ENCODE measurements at places on chromosomes 12 and 14.

GRCh38 chr12:2265461-2266167 lies 212.8 kb downstream of the CACNA1C start:
- DNase-seq: no peak

GRCh38 chr14:58299401-58300330 lies 1.3 kb downstream of the ARID4A start:
- DNase-seq: peak; percentile 15

GRCh38 chr14:75363570-75364227 lies 64.1 kb upstream of the JDP2 start:
- DNase-seq: no peak

- no peak for DNase-seq
Measured at GRCh38 chr14:50407111-50407812, 10.6 kb upstream of the CDKL1 start.

DNA sequence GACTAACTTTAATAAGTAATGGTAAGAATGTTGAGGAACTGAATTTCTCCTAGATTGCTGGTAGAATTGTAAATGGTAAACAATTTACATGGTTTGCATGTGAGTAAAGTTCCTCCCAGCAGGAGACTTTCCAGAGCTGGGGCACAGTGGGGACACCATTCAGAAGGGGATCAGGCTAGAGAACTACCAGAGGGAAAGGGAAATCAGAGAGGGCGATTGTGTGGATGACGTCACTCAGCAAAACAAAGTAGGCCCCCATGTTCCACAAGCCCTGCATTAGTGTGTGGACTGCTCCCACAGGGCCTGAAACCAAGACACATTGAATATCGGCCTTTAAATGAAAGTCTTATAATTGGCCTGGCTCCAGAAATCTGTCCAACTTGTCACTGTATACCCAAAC lies 9.5 kb downstream of the RNASE11 start:
- DNase-seq: no peak

DNA sequence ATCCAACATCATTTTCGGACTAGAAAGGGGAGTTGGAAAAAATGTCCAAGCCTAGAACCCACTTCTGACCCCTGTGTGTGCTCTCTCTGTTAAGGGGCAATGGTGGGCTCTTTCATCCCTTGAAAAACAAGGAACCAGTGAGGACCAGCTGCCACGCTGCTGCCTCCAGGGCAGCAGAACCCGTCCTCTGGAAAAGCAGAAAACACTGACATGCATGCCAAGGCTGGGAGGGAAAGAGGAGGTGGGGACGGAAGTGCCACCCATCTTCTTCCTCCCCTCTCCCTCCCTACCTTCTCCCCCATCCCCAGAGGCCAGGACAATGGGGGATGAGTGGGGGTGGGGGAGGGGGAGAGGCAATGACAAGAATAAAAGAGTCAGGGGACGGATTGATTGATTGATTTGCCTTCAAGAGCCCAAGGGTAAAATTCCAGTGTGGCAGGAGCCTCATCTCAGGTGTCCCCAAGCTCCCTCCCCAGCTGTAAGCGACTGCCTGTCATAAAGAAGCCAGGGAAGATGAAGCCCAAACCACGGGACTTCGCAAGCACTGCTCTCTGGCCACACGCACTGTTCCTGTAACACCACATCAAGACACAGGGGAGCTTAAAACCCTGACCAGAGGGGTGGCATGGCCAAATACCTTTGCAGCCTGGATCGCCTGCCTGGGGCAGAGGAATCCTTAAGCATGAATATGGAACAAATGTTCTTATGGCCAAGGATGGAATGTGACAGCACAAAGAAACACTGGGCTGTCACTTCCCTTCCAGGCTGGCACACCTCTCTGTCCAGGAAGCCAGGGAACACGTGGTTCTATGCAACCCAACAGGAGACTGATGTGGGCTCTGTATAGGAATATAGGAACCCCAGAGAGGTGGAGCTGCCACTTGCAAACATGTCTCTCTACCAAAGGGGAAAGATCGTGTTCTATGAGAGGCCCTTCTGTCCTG lies 38.9 kb upstream of the BDKRB2 start:
- DNase-seq: no peak

- peak; percentile 92 for DNase-seq
Measured at GRCh38 chr12:68807576-68808387, at the start of gene MDM2. Gene MDM2, plus strand, starts transcription at chr12:68808177. Its CDS starts 301 bp downstream, at chr12:68808478.

DNA sequence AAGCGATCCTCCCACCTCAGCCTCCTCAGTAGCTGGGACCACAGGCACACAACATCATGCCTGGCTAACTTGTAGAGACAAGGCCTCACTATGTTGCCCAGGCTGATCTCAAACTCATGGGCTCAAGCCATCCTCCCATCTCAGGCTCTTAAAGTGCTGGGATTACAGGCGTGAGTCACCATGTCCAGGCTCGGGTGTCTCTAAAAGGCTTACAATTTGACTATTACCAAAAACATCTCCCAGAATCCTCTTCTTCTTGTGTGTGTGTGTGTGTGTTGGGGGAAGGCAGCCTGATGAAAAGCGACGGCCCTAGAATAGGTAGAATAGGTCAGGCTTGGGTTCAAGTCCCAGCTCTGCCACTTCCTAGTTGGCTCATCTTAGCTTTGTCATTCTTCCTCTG lies 16.8 kb downstream of the MSI1 start:
- no peak for DNase-seq

DNA sequence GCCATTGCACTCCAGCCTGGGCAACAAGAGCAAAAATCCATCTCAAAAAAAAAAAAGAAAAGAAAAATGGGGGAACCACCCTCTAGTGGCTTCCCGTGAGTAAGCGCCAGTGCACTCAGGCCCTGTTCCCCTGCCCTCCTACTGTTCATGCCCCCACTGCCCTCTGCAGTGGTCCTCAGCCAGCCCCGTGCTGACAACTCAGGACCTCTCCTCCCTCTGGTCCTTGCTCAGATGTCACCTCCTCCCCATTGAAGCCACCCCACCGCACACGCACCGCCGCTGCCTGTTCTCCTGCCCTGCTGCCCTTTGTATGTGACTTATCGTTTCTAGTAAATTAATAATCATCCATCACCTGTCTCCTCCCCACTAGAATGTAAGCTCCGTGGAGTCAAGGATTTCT lies 58.8 kb upstream of the DYNC1H1 start:
- DNase-seq: no peak

- DNase-seq: no peak
Measured at GRCh38 chr12:73514672-73515071, 1023.0 kb upstream of the ATXN7L3B start.

DNA sequence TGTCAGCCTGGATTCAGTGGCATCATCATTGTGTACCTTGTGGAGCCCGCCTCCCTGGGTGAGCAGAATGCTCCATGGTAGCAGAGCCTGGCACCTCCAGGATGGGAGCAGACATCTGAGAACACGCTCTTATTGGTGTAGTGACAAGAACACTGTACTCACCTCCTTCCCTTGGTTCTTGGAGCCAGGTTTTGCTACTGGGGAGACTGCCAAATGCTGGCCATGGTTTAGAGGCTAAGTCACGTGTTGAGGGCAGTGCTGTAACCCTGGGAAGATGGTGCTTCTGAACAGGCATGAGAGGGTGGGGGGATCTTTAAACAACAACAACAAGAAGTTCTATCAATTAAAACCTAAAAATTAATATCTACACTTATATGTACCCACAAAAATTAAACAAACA lies 47.6 kb upstream of the ASPG start:
- DNase-seq: no peak

- peak; percentile 34 for DNase-seq
Measured at GRCh38 chr14:52011523-52011922, 22.2 kb downstream of the RTRAF start.

- no peak for DNase-seq
Measured at GRCh38 chr12:78018171-78018910, 187.6 kb downstream of the NAV3 start.

GRCh38 chr12:120019938-120020337 lies 30.9 kb downstream of the BICDL1 start:
- no peak for DNase-seq

GRCh38 chr12:68037616-68038255 lies 48.5 kb downstream of the IFNG-AS1 start:
- DNase-seq: peak; percentile 14

GRCh38 chr12:52189376-52190174 lies 2.2 kb downstream of the KRT80 start:
- no peak for DNase-seq

DNA sequence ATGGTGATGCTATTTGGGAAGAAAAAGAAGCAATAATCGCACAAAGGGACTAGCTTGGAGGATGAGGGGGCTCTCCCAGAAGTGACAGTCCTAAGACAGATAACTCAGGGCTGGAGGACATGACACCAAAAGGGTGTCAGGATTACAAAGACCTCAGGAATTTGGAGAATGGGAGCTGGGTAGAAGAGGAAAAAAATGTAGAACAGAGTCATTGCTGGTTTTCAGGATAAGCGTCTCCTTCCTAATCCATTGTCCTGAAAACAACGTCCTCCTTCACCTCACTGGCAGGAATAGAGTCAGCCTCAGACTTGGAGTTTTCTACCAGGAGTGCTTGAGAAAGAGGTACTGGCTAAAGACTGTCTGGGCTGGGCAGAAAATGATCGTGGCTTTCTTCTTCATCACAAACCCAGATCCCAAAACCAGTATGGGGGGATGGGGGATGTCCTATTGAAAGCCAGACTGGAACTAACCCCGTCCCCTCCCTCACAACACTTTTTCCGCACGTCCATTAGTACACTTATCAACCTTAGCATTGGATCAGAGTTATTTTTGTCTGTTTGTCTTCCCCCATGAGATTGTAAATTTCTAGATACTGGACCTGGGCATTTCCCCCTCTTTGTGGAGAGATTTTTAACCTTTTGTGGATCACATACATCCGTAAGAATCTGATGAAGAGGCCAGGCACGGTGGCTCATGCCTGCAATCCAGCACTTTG lies 14.3 kb downstream of the B4GALNT3 start:
- no peak for DNase-seq

Data from putamen (tissue), 1 donor.